Dermis blood vessel endothelial cell (primary cell): ENCODE measurements at places on chromosomes 6 and 20. TPM values are rescaled to one million over a fixed set of nuclear protein-coding genes. Genes with fewer than 3 reads are reported as not detected.
A peak's percentile ranks its signal among the peaks of the same experiment; 100 is the strongest.

- no peak for DNase-seq
Measured at GRCh38 chr6:169854813-169855212, 103.4 kb downstream of the ERMARD start.

Gene GINS1
- 10.4 and 20.8 TPM in 2 replicates for total RNA-seq

GRCh38 chr6:127550403-127550802 is 26.6 kb upstream of the C6orf58 start:
- DNase-seq = no peak

Gene OLIG3
- total RNA-seq = not detected in 2 replicates

Gene GGTLC1
- not detected in 2 replicates for total RNA-seq

DNA sequence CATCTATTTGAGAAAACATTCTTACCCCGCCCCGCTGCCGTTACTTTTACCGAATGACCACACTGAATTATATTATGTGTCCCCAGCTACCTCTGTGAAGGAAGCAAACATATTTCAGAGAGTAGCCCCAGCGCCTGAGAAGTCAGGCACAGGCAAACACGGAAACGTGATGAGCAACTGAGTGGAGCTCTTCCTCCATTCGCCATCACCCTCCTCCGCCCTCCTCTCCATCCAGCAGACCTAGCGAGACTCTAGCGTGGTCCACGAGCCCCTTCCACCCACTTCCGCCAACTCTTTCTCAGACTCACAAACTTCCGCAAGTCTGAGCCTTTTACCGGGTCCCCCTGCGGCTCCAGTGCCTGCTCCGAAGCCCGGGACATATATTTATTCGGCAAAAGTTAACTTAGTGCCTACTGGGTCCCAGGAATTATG is 582 bp downstream of the SNRPB start:
- peak; percentile 68 for DNase-seq

Gene AVP
- total RNA-seq = not detected in 2 replicates

Gene CD2AP
- total RNA-seq = 42.0 and 43.7 TPM in 2 replicates

Gene PTGIS
- 1.9 and 2.0 TPM in 2 replicates for total RNA-seq

Gene GLP1R
- total RNA-seq = not detected in 2 replicates

DNA sequence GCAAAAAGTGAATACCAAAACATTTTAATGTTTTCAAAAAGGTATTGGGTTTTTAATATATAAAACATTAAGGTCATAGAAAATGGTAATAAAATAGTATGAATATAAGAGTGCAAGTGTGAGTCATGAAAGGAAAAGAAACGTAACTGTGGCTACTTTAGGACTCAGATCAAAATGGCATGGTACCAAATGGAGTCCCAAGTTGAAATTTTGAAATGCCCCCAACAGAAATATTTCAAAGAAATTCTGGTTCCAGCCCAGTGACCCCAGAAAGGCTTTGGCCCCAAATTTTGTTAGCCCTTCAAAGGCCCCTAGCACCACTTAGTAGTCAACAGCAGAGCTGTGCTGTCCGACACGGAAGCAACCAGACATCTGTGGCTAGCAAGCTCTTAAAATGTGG is 6.0 kb downstream of the COL12A1 start:
- DNase-seq = no peak

- no peak for DNase-seq
Measured at GRCh38 chr20:54093423-54094267, 23.3 kb upstream of the BCAS1 start.

Gene POLR3F
- total RNA-seq = 9.0 and 11.6 TPM in 2 replicates

DNA sequence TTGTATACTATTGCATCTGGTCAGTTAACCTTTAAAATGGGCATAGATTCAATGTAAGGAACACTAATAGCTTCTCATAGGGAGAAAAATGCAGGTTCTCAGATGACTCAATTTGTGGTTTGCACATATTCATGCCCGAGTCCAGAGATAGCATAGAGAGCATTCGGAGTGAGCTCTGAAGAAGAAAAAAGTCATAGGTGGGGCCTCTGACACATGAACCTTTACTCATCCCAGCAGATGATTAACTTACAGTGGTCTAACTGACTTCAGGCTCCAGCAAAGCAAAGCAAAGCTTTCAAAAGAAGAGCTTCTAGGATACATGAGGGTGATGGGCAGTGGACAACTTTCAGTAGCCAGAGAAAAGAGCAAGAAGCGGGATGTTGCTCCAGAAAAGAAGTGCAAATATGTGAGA is 55.3 kb upstream of the BTN3A2 start:
- DNase-seq = no peak

Gene MYLK4
- 0.51 and 0.65 TPM in 2 replicates for total RNA-seq

GRCh38 chr20:37245216-37246150 is 16.1 kb downstream of the GHRH start:
- DNase-seq = no peak

- DNase-seq = no peak
Measured at GRCh38 chr20:21272279-21272678, 30.9 kb upstream of the XRN2 start.

Gene ERVFRD-1
- under 0.01 and 0.05 TPM in 2 replicates for total RNA-seq

GRCh38 chr20:25259358-25259757 is 11.5 kb downstream of the PYGB start:
- no peak for DNase-seq

DNA sequence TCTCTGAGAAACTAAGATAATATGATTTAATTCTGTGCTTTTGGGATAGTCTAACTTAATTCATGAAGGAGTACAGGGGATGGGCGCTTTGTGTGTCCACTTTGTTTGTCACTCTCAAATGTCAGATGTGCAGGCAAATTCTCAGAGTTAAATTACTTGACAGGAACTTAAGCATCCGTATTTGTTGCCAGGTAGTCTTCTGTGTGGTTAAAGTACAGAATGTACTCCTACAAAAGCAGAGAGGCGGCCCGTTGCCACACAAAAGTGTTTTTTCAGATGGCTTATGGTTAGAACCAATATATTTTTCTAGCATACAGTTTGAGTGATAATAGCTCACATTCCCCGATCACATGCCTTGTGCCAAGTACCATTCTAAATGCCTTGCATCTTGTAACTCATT is 234.4 kb downstream of the LAMA2 start:
- no peak for DNase-seq

GRCh38 chr6:44223319-44224028 is at the start of gene SLC29A1:
TSS of gene SLC29A1 (plus strand) at chr6:44223595. CDS start at chr6:44227314, 3,719 bp downstream.
- peak; percentile 76 for DNase-seq

Gene TSPO2
- total RNA-seq = not detected in 2 replicates

- no peak for DNase-seq
Measured at GRCh38 chr6:52183131-52183713, 3.0 kb upstream of the IL17A start.

GRCh38 chr6:46104209-46104608 is 25.6 kb upstream of the ENPP4 start:
- no peak for DNase-seq

GRCh38 chr20:50394569-50394968 is 115.6 kb upstream of the PTPN1 start:
- DNase-seq = no peak

Gene SIRPB2
- total RNA-seq = 0.51 and 1.3 TPM in 2 replicates

GRCh38 chr20:56360133-56360907 is 1.5 kb downstream of the FAM210B start:
- no peak for DNase-seq

DNA sequence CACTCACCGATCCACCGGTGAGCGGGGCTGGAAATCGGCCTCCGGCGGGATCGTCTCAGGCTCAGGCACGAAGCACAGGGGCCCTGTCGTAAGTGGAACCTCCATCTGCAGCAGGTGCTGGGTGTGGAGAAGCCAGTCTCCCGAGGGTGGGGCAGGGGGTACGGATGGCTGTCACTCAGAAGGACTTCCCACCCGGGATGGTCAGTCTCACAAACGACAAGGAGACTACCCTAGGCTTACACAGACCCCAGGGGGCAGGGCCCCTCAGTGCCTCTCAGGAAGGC is 27.8 kb downstream of the YTHDF1 start:
- DNase-seq = no peak

DNA sequence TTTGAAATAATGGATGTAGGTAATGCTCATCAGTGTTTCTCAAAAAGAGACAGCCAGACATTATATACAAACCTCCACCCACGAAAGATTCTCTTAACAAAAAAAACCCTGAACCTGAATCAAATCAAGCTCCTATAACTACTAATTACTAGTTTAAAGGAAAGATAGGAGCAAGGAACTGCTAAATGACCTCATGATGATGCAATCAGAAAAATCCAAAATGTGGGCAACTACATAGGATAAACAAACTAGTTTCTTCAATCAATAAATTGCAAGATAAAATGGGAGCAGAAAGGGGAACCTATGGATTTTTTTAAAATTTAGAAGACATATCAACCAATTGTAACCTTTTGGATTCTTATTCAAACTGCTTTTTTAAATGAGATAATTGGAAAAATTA is 43.2 kb upstream of the TMEM30A start:
- no peak for DNase-seq

- no peak for DNase-seq
Measured at GRCh38 chr6:44642870-44643522, 255.5 kb downstream of the CDC5L start.

Gene TPBG
- 8.7 and 9.4 TPM in 2 replicates for total RNA-seq

GRCh38 chr6:35552285-35552917 is 39.7 kb upstream of the TULP1 start:
- peak; percentile 64 for DNase-seq

Gene LINC00237
- total RNA-seq = not detected in 2 replicates

DNA sequence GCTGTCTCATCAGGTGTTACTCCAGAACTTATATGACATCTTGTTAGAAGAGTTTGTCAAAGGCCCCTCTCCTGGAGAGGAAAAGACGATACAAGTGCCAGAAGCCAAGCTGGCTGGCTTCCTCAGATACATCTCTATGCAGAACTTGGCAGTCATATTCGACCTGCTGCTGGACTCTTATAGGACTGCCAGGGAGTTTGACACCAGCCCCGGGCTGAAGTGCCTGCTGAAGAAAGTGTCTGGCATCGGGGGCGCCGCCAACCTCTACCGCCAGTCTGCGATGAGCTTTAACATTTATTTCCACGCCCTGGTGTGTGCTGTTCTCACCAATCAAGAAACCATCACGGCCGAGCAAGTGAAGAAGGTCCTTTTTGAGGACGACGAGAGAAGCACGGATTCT is 43.7 kb upstream of the SMIM28 start:
- DNase-seq = no peak

DNA sequence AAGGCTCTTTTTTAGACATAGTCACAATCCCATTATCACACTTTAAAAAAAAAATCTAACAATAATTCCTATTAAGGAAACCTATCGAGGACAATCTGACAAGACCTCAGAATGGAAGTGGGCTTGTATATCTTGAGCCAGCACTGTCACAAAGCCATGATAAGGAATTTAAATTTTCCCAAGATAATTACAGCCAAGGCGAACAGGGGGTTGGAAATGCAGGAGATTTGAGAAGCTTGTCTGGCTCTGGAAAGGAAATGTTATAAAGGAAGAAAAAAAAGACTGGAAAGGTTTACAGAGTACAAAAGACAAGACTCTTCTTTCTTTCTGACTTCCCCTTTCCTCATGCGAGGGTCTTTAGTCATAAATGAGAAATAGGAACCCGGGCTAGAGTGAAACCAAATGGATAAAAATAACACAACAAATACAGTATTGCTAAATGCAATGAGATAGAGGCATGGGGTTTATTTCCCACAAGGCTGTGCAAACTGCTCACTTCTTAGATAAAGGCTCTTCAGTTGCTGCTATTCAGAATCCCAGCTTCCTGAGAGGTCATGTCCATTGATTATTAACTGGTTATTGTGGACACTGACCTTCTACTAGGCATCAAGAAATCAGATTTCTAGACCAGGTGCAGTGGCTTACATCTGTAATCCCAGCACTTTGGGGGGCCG is 13.4 kb upstream of the GHRH start:
- no peak for DNase-seq

GRCh38 chr6:144659202-144660182 is 374.4 kb downstream of the UTRN start:
- peak; percentile 59 for DNase-seq

- peak; percentile 96 for DNase-seq
Measured at GRCh38 chr6:35391240-35391968, 49.0 kb downstream of the PPARD start.

- no peak for DNase-seq
Measured at GRCh38 chr20:39646874-39647413, 684.8 kb downstream of the DHX35 start.
